ENCODE measurements at places on chromosomes 3 and 15. TPM values are rescaled to one million over a fixed set of nuclear protein-coding genes. Genes with fewer than 3 reads are reported as not detected.

- no peak for DNase-seq
Observed at GRCh38 chr3:157113832-157114505, 46.0 kb downstream of the CCNL1 start.

DNA sequence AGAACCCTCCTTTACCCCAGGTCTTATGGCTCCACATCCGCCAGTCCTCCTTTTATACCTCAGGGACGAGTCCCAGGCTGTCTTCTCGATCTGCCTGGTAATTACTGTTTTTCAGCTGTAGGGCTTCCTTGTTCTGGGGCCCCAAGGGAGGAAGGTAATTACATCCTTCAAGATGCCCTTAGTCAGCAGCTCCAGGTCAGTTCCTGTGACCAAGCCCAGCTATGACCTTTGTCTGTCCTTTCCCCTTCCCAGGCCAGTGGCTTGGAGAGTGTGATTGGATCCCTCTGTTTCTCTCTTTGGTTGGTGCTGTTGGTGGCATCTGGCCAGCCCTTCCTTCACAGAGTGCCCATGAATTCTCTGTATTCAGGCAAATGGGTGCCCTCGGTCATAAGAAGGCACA, 92.6 kb downstream of the AAGAB start:
- no peak for DNase-seq

DNA sequence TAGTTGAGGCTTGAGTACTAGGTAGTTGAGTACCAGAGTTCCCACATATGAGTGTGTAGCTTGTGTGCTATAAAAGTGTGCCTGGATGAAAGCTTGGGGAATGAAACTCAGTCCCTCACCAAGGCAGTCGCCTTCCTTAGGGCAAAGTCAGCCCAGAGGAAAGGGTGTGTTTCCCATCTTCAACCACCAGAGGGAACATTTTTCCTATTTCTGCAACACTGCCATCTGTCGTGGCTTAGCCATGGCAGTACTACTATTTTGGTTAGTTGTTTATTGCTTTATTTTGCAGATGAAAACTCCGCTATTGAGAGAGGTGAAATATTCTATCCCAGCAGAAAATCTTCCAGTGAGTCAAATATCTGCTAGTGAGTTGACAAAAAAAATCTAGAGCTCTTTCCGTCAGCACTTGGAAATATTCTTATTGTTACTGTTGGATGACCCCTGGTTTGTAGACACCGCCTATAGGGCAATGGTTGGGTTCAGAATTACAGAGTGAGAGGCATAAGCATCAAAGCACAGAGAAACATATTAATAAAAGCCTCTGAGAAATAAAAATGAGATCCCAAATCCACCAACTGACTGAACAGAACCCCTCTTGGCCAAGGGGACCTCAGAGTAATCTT, 239.9 kb downstream of the CPNE4 start:
- DNase-seq, result peak; percentile 60

WDR49 gene
- 2.2 TPM for total RNA-seq

- DNase-seq, result no peak
Observed at GRCh38 chr3:46408853-46409252, 1.8 kb downstream of the CCRL2 start.

FSIP1 gene
- 0.10 TPM for total RNA-seq

DNA sequence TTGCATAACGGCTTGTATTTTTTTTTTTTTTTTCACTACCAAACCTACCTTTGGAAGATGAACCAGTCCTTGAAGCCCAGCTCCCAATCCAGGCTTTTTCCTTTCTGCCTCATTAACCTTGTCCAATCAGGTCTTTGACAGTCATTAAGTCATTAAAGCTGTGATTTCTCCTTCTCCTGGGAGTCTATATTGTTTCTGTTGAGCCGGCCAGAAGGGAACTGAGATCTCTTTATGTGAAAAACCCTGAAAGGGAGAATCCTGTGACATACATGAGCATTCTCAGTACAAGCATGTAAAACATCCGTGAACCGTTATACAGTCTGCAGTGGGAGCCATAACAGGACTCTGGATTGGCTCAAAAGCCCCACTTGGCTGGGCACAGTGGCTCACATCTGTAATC, 40.0 kb downstream of the ZNF589 start:
- no peak for DNase-seq

- DNase-seq, result peak; percentile 75
Observed at GRCh38 chr15:63044645-63045464, 2.3 kb downstream of the TPM1 start.

DUOXA2 gene
- total RNA-seq, result 1.2 TPM

DNA sequence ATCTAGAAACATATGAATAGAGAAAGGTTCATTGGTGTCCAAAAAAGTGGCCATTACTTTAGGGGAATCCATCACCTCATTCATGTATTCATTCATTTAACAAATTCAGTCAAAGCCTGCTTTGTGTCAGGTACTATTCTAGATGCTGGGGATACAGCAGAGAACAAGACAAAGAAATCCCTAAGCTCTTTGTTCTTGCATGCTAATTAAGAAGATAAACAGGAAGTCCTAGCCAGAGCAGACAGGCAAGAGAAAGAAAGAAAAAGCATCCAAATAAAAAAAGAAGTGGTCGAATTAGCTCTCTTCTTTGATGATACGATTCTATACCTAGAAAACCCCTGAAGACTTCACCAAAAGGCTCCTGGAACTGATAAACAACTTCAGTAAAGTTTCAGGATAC, 12.4 kb upstream of the ZMAT3 start:
- DNase-seq, result no peak

GRCh38 chr3:58585005-58585786, 8.0 kb upstream of the FAM107A start:
- peak; percentile 87 for DNase-seq

- DNase-seq, result peak; percentile 89
Observed at GRCh38 chr3:187744169-187745151, 808 bp downstream of the BCL6 start.

CNTN6 gene
- 3.5 TPM for total RNA-seq

- DNase-seq, result no peak
Observed at GRCh38 chr3:123046262-123047061, 18.9 kb upstream of the SEMA5B start.

DNA sequence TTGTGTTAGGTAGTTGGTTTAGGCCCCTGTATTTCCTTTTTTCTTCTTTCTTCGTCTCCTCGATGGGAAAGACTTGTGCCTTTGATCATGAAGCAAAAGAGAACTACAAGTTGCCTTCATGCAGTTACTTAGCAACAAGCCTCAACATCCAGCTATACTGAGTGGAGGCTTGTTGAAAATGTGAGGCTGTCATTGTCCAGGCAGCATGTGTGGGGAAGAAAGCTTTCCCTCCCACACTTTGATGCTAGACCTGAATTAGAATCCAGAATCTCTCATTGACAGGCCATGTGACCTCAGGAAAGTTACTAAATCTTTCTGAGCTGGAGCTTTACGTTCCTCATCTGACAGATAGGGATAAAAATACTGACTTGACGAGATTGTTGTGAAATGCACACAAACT, 23.7 kb downstream of the IFT122 start:
- no peak for DNase-seq

BDH1 gene
- total RNA-seq, result 18.3 TPM

DNA sequence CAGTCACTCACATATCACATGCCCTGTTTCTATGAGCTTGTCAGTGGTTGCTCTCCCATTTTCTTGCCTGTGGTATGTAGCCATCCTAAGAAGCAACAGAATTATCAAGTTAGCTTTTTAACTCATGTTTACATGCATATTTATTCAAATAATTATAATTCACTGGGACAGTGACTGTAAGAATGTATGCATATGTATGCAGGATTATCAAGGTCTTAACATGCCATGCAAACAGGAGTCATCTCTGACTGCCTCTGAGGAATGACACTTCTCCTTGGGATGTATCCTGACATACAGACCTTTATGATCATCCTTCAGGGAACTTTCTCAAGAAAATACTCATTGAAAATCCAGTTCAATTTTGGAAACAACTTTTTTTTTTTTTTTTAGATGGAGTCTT, 240.9 kb downstream of the CPNE4 start:
- no peak for DNase-seq

NRROS gene
- total RNA-seq, result 3.9 TPM

CFAP20DC gene
- 4.2 TPM for total RNA-seq

RAB11A gene
- total RNA-seq, result 136 TPM

- no peak for DNase-seq
Observed at GRCh38 chr3:134222835-134223234, 27.8 kb downstream of the RYK start.

DNA sequence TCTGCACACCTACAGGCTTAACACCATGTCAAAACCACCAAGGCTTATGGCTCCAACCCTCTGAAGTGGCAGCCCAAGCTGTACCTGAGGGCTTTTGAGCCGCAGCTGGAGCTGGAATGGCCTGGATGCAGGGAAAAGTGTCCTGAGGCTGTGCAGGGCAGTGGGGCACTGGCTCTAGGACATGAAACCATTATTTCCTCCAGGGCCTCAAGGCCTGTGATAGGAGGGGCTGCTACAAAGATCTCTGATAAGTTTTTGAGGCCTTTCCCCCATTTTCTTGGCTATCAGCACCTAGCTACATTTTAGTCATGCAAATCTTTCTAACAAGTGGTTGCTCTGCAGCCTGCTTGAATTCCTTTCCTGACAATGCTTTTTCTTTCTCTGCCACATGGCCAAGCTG, 37.6 kb downstream of the SPATA16 start:
- no peak for DNase-seq

DNA sequence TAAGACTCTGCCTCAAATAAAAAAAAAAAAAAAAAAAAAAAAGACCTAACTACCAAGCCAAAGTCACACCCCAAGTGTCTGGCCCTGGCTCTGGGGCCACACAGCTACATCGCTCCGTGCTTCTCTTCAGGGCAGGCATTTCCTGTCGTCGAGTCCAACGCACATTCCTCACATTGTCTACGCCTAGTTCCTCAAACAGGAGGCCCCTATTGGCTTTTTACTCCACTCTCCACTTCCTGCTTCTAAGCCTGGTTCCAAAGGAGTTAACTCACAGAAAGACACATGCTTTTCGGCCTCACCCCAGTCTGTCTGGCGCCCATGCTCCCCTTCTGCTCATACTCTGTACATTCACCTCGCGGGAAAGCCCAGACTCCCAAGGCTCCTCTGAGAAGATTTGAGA, 28.8 kb downstream of the KNG1 start:
- peak; percentile 44 for DNase-seq

GRCh38 chr3:146160964-146161662, at the start of gene PLOD2:
Gene PLOD2 (minus strand): TSS chr3:146161184. CDS start chr3:146160989, 195 bp downstream.
- DNase-seq, result peak; percentile 91

DNA sequence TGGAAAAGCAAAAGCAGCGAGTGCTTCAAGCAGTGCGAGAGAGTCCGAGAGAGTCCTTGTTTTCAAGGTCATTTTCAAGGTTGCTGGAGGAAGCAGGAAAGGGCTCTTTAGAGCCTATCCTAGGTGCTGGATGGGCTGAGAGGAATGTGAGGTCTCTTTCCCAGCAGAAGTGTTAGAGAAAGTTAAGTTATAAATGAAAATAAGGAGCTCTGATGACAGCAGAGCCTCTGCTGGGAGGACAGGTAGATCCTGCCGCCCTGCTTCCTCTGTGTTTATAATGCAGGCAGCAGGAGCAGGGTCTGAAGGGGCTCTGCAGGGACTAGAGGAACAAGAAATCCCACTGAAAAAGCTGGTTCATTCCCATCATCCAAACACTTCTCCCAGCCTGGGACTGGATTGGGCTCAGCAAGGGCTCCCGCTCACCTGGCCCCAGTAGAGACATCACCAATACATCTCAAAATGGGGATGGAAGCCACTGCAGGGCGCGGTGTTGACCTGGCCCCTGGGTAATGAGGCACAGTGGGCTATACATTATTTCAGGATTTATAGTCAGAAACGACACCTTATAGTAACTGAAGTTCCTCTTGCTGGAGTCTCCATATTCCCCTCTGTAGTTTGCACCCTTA, 41.5 kb upstream of the RAB6B start:
- no peak for DNase-seq

GRCh38 chr3:186356152-186356551, 5.9 kb downstream of the DGKG start:
- no peak for DNase-seq

PLAAT1 gene
- 5.0 TPM for total RNA-seq

- DNase-seq, result no peak
Observed at GRCh38 chr15:55344206-55344605, 25.2 kb downstream of the PIGB start.

IMPG2 gene
- total RNA-seq, result 2.1 TPM

DNA sequence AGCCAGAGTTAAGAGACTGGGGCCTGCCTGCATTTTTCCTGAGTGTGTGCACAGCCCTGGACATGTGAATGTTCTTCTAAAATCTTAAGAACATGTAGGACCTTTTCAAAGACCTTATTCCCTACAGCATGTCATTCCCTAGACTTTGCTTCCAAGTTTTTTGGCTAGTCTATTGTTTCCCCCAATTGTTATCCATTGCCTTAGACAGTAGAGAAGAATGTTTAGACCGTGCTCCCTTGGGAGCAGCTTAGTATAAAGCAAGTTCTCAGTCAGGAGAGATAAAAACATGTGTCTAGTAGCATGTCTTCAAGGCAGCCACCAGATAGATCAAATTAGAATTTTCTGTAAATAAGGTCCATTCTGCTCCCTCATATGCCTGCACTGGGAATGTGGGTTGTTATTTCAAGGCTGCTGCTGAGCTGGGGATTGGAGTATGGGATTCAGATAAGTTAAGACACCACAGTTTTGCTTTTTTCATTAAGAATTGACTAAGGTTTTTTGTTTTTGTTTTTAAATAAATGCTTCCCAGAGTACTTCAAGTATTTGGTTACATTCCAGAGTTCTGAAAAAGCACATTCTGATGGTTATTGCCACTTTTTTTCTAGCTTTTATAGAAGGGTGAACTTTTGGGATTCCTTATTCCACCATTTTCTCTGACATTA, 246.7 kb downstream of the RORA start:
- DNase-seq, result no peak

DNA sequence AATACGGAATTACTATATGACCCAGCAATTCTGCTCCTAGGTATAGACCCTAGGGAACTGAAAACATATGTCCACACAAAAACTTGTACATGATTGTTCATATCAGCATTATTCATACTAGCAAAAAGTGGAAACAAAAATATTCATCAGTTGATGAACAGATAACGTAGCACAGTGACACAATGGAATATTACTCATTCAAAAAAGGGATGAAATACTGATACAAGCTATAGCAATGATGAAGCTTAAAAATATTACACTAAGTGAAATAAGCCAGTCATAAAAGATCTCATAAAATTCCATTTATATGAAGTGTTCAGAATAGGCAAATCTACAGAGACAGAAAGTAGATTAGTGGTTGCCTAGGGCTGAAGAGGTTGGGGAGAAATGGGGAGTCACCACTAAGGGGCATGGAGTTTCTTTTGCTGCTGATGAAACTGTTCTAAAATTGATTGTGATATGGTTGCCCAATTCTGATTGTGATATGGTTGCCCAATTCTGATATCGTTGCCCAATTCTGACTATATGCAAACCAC, 10.5 kb downstream of the C15orf61 start:
- no peak for DNase-seq

DNA sequence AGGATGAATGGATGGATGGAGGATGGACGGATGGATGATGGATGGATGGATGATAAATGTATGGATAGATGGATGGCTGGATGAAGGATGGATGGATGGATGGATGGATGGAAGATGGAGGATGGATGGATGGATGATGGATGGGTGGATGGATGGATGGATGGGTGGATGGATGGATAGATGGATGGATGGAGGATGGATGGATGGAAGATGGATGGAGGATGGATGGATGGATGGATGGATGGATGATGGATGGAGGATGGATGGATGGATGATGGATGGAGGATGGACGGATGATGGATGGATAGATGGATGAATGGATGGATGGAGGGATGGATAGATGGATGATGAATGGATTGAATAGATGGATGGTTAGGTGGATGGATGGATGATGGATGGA, 210.6 kb upstream of the IGF1R start:
- no peak for DNase-seq
